ENCODE measurements at places on chromosomes 11 and 22.

GRCh38 chr11:3934658-3935057, 79.2 kb downstream of the STIM1 start:
- DNase-seq = no peak

DNA sequence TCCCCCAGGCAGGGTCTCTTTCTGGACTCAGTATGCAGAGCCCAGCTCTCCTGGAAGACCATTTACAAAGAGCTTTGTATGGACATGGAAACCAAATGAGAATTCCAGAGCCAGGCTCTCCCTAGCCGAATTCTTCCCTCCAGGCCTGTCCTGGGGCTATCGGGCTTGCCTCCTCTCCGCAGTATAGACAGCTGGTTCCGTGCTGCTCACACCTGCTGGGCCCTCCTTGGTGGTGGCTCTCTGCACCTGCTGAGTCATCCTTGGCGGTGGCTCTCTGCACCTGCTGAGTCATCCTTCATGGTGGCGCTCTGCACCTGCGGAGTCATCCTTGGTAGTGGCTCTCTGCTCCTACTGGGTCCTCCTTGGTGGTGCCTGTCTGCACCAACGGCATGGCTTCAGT, 743.5 kb downstream of the BRD1 start:
- no peak for DNase-seq

GRCh38 chr22:49727881-49728569, 99.6 kb downstream of the BRD1 start:
- no peak for DNase-seq

DNA sequence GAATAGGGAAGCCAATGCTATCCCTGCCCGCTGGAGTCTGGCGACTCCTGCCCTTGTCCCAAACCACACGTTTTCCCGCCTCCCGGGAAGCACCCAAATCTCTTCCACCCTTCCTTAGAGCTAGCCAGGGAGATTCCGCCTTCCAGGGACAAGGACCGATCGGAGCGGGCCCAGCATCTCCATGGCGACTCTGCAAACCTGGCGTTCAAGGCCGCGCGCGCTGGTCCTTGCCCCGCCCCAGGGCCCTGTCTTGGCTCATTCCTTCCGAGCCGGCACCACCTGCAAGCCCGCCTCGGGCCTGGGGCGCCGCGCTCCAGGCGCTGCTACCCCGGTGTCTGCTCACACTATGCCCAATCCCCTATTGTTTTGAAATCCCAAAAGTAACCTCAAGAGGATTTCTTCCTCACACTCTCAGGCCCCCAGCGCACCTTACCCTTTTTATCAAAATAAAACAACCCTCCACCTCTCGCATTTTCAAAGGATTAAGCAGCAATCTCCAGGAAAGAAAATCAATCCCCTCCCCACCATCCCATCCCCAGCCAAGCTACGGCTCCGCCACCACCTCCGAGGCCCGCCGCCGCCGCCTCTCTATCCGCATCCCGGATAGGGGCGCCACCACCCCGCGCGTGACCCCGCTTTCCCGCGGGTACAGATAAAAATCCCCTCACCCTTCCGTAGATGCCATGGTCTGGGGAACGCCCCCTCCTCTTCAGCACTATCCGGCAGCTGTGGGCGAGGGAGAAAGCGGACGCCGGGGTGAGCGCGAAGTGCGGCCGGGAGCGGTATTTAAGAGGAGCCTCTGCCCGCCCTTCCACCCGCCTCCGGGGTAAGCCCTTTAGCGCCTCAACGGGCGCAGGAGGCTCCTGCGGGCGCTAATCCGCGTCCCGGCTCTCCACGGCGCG, 825 bp downstream of the SLC1A2 start:
- DNase-seq = no peak

DNA sequence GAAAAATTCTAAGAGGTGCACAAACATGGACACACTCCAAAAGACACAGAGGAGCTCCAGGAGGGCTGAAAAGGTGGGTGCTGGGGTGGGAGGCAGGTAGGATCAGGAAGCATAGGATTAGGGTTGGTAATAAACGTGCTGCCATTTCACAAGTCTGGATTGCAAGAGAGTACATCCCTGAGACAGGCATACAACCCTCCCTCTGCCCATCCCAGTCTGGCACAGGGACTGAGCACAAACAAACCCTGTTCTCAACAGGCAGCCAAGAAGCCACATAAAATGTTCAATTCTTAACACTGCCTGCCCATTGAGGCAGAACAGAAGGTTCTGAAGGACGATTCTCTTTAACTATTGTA, 18.5 kb downstream of the SLC35F2 start:
- no peak for DNase-seq

All from right renal cortex interstitium (tissue), 3 donors.